ENCODE measurements at places on chromosomes 16 and 17.

DNA sequence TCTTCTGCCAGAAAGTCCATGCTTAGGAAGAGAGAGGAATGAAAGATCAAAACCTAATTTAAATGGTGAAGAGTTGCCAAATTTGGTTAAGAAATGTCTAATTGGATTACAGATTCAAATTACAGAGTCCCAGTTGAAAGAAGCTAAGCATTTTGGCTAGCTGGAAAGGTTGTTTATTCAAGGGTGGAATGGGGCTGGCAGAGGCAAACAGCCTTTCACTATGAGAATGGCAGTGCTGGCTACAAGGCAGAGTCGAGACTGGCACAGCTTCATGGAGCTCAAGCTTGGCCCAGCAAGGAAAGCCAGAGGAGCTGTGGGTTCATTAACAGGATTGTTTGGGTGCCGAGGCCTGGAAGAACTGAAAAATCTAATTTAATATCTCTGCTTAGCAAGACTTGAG lies 13.6 kb downstream of the MAP3K3 start:
- DNase-seq, result no peak

GRCh38 chr17:78185981-78186691 lies 716 bp downstream of the TK1 start:
- DNase-seq, result no peak

DNA sequence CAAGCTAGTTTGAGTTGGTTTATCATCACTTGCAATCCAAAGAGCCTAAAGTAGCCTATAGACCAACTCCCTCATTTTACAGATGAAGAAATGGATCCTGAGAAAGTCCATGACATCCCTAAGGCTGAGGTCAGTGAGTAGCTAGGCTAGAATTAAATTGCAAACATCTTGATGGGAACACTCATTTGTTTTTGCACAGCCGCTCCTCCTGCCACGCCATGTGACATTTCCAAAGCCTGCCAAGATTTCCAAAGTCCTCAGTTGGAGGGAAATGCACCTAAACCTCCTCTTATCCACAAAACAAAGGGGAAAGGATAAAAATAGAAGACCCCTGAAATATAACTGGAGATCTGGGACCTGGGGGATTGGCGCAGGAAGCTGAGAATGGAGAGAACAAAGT lies 15.0 kb downstream of the TMEM92 start:
- no peak for DNase-seq

GRCh38 chr17:16942141-16943031 lies 29.5 kb downstream of the TNFRSF13B start:
- DNase-seq, result no peak

GRCh38 chr16:76787394-76787793 lies 403.6 kb upstream of the MON1B start:
- DNase-seq, result no peak

- DNase-seq, result no peak
These were observed 4.0 kb downstream of the FBXO39 start for GRCh38 chr17:6780001-6780400.

GRCh38 chr17:16061631-16062030 lies 62.0 kb downstream of the TTC19 start:
- no peak for DNase-seq

- DNase-seq, result no peak
These were observed 21.2 kb downstream of the SEC14L1 start for GRCh38 chr17:77161953-77162352.

Measured in Jurkat, Clone E6-1 (cell line).